ENCODE measurements at places on chromosomes 3 and 15.

DNA sequence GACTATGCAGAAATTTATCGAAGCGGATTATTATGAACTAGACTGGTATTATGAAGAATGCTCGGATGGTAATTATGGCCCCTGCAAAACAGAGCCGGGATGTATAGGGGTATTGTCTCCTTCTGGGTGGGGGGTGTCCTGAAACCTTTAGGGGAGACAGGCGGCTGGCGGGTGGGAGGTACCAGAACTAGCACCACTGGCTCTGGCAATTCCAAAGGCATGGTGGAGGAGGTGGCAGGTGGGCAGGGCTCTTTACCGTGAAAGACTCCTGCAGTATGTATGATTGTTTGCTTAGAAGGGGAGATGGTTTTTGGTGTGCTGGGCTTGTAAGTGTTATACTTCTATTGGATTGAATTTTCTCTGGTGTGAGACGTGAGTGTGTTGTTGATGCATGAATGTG lies 58.4 kb downstream of the TRAK1 start:
- DNase-seq: no peak

DNA sequence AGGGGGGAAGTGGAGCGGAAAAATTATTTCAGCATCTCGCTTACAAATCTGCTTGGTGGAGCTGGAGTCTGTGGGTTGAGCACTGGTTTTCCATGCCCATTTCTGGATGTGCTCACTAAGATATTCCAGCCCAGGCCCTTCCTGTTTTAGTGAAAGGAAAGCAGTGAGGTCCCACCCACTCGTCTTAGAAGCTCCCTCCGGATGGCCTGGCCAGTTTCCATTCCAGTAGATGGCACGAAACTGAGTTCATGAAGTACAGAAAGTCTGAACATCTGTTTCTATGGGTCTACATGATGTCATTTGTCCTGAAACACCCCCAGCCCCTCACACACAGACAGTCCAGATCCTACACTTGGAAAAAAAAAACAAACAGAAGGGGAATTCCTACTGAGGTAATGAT lies 31.9 kb upstream of the THSD4 start:
- no peak for DNase-seq

DNA sequence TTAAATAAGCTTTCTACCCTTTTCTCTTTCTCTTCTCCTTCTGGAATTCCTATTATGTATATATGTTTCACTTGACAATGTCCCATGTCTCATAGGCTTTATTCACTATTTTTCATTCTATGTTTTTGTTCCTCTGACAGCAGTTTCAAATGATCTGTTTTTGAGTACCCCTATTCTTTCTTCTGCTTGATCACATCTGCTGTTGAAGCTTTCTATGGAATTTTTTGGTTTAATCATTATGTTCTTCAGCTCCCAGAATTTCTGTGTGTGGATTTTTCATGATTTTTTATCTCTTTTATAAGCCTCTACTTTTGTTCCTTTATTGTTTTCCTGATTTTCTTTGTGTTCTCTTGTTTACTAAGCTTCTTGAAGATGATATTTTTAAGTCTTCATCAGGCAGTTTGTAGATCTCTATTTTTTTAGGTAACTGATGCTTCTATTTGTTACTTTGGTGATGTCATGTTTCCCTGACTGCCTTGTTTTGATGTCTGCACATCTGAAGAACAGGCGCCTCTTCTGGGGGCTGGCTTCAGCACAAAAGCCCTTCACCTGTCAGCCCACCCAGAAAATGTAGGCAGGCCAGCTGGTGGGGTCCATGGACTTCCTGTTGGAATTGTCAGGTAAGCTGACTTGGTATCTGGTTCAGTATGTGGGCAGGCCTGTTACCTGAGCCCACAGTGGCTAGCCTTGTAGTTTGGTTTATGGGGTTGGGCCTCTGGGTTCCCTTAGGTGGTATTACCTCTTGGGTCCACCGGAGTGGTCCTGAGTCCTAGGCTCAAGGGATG lies 15.8 kb downstream of the FAM227B start:
- no peak for DNase-seq

DNA sequence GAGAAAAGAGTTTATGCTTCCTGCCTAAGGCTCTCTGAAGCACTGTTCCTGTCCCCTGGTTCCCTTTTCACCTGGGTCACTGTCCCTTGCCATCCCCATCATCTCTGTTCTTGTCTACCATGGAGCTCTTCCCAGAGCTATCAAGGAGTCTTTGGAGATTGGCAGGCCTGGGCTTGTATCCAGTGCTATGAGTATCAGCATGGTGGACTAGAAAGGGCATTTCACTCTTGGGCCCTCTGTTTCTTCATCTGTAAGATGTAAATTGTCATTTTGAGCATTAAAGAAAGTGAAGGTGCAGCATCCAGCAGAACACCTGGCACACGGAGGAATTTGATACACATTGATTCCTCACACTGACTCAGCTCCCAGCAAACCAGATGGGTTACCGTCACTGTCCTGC lies 388.2 kb downstream of the CACNA2D3 start:
- DNase-seq: no peak

DNA sequence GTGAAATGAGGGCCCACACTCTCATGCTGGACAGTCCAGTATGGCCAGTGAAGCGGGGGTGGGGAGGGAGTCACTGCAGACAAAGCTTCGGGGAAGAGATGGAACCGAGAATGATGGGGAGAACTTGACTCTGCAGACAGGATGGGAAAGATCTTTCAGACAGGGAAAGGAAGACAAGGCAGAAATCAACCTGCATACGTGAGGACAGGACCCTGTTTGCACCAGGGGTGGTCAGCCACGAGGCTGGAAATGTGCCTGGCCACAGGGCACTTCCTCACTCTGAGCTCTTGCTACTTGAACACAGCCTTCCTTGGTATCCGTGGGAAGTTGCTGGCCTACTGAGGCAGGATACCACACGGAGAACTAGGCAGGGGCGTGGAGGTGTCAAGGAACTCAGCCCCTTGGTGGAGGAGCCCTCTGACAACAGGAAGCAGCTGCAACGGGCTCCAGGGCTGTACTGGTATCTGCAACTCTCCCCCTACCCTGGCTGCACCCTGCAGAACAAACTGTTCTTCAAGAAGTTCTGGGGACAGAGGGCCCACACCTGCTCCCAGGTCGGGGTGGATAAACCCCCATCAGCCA lies 9.3 kb upstream of the SRP14 start:
- no peak for DNase-seq

GRCh38 chr3:102979191-102979590 lies 544.4 kb downstream of the ZPLD1 start:
- no peak for DNase-seq

GRCh38 chr3:4614070-4614469 lies 120.9 kb downstream of the ITPR1 start:
- no peak for DNase-seq

DNA sequence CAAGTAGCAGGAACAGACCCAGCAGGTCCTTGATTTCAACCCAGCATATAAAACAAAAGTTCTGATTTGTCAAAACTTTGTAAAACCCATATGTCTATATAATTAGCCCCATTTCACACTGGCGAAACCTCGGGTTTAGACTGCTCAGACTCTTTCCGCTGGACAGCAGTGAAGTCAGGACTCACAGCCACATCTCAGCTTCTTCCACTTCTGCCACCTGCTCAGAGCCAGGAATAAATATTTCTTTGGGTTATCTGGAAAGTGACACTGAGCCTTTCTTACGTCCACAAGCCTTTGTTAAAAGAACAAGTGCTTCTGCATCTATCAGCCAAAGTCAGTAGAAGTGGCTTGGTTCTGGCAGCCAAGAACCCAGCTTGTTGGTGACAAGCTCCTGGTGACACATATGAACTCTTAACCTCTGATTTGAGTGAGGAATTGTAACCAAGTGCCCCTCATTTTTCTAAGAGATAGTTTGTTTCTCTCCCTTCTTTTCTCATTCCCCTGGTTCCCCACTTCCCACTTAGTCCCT lies 118.1 kb upstream of the CHD2 start:
- no peak for DNase-seq

DNA sequence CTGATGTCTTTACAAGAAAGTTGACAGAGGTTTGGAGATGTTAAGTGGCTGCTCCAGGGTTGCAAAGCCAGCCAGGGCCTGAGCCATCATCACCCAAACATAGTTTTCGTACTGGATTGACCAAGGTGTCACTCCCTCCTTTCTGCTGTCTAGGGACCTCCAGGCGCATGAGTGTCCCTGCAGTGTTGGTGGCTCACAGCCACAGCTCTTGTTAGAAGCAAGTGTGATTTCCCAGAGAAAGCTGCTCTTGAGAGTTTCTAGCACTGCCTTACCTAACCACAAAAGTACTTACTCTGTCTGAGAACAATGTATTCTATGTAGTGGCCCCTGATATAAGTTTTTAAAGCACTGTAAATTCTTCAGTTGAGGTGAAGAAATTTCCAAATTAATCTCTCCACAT lies 144.1 kb downstream of the SOX2 start:
- DNase-seq: no peak

GRCh38 chr3:32359766-32360492 lies 31.7 kb upstream of the CMTM7 start:
- no peak for DNase-seq

GRCh38 chr15:38070778-38071177 lies 136.3 kb downstream of the TMCO5A start:
- no peak for DNase-seq

- DNase-seq: no peak
Observed at GRCh38 chr3:119819806-119820205, 37.9 kb downstream of the NR1I2 start.

DNA sequence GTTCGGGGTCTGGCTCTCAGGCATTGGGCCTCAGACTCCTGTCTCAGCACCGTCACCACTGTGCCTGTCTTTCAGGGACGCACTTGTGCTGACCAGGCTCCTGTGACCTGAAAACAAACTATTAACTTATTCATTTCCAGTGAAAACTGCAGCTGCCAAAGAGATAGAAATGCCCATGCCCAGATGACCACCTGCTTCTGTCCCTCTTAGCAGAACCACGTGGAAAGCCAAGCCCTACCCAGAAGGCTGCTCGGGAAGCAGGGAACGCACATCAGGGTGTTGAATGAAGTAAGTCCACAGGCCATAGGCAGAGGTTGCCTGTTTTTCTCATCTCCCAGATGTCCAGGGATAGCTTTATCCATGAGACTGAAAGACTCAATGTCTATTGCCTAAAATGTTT lies 219.3 kb downstream of the EBLN2 start:
- DNase-seq: no peak

DNA sequence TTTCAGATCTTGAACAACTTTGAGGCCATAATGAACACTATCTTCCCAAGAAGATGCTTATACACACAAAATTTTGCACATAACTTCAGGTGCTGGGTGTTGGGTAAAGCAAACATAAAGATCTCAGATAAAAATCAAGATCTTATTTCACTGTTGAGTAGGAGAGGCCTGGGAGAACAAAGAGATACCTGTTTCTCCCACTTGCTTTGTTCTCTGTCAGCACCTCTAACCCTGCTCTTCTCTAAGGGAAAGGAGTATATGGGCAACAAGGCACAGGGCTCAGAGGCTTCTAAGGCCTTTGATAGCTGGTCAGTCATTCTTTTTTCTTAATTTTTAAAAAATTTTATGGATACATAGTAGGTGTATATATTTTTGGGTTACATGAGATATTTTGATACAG lies 3.6 kb upstream of the GK5 start:
- DNase-seq: no peak

DNA sequence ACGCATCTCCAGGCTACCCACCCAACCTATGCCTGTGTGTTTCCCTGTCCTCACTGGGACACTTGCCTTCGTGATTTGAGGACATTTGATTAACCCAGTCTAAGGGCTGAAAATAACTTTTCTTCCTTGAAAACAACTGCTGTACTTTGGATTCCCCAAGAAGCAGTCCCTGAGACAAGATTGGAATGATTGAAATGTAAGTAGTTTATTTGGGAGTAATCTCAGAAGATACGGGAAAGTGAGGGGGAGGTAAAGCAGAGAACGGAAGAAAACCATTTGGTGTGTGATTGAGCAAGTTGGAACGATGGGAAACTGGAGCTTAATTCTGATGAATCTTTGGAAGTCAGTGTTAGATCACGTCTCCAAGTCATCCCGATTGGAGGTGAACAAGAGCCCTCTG lies 143.8 kb upstream of the LMCD1 start:
- no peak for DNase-seq

DNA sequence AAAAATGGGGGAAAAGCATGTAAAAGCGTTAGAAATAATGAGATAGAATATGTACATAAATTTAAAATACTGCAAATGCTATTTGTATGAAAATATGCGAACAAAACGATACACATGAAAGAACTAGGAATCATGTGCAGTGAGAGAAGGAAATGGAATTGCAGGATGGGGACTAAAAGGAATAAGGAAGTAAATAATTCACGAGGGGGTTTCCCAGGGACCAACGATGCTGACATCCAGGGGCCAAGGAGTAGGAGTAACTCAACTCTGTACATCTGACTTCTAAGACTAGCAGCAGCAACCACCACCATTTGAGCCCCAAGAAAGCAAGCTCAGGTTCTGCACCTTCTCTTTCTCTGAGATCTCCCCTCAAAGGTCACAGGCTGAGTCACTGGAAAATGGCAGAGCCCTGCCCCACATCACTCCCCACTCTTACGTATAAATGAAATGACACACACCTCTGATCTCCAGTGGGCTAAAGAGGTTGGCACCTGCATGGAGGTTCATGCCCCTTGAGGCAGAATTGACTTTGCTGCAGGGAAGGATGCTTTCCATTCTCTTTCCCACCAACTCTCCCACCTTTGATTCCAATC lies 100.0 kb upstream of the DLG1 start:
- DNase-seq: no peak

DNA sequence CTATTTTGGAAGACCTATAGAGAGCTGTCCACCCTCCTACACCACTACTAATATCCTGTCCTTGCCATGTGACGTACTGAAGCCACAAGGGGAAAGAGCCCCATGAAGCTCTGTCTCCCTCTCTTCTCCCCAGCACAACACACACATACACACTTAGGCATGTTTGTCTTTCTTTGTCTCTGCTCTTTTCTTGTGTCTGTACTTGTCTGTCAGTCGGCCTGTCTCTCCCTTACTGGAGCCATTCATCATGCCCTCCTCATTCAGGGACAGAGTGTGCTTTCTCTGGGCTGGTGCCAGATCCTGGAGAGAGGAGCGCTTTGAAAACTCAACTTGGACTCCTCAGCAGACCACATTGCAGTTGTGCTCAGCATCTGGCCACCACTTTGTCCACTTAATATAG lies 47.6 kb downstream of the PSMD6 start:
- DNase-seq: no peak

- no peak for DNase-seq
Observed at GRCh38 chr3:130906374-130906995, 12.6 kb downstream of the ATP2C1 start.

GRCh38 chr3:67094774-67095173 lies 96.7 kb downstream of the KBTBD8 start:
- DNase-seq: no peak

GRCh38 chr3:24471486-24471885 lies 23.2 kb downstream of the THRB start:
- DNase-seq: no peak

DNA sequence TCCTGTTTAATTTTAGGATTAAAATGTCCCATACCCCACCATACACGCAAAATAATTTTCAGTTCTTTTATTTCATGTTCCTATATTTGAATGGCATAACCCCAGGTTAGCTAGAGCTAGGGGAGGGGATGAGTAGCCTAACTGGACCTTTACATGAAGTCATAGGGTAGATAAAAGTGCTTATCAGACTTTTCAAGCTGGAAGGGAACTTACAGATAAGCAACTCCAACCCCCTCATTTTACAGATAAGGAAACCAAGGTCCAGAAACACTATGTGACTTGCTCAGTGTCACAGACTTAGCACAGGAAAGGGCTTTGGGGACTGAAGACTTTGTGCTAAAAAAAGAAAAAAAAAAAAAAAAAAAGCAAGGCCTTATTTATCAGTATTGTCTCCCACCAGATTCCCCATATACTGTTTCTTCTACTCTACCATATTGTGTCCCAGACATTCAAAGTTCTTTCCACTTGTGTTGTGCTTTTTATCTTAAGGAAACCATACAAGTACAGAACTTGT lies 10.6 kb upstream of the TNIK start:
- no peak for DNase-seq

- DNase-seq: no peak
Observed at GRCh38 chr3:82595530-82595929, 834.1 kb upstream of the GBE1 start.
